SK-N-SH treated with all-trans-retinoic acid at 6 μM for 48 hours (cell line): ENCODE measurements at places on chromosomes 1 and 21.

- ATAC-seq, result no peak
Measured at GRCh38 chr1:68976916-68977610, 480.2 kb upstream of the DEPDC1 start.

GRCh38 chr1:175933801-175934200, 190.4 kb upstream of the TNR start:
- ATAC-seq, result peak; percentile 30; the same call in 1 of the 3 replicates

GRCh38 chr1:222167896-222168295, 380.0 kb downstream of the HHIPL2 start:
- no peak for ATAC-seq

GRCh38 chr1:54212872-54213271, 12.9 kb downstream of the MRPL37 start:
- ATAC-seq, result no peak

- no peak for ATAC-seq
Measured at GRCh38 chr1:149997585-149998262, 12.8 kb downstream of the OTUD7B start.

DNA sequence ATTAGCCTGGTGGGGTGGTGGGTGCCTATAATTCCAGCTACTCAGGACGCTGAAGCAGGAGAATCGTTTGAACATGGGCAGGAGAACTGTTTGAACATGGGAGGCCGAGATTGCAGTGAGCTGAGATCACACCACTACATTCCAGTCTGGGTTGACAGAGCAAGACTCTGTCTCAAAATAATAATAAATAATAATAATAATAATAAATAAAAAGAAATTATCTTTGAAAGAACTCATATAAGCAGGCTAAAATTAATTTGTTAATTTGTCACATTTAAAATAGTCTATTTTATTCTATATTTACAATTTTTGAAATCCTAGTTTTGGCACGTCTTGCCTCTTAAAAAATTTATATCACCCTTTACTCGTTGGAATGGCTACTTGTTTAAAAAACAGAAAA, 27.6 kb downstream of the CD247 start:
- ATAC-seq, result no peak

DNA sequence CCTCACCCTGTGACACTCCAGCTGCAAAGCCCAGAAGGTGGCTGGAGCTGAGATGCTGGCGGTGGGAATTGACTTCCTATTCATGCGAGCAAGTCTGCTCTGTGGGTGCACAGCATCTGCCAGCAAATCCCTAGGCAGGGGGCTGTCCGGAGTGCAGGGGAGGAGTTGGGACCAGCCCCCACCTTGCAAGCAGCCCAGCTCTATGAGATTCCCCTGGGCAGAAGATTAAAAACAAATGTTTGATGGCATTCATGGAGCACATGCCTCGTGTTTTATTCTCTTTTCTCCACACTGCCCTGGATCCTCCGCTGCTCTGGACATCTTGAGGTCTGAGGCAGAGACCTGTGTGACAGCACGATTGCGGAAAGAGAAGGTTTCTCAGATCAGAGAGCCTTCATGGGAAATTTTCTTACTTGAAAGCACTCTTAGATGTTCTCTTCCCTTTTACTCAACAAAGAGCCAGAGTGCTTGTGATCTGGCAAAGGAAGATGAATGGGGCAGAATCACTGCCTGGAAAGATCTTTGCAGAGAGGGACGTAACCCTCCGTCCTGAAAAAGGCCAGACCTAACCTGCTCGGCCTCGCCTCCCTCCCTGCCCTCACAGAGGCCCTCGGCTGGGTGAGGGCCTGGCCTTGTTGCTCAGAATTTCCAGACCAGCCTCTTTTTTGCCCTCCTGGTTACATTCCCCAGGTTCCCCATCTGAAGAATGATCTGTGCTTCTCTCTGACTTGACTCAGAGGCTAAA, 597.1 kb downstream of the KIF26B start:
- peak; percentile 28 for ATAC-seq

- ATAC-seq, result peak; percentile 83
Measured at GRCh38 chr21:39014747-39015146, 168.5 kb downstream of the PSMG1 start.

GRCh38 chr21:45347048-45347711, 57.8 kb upstream of the COL18A1 start:
- peak; percentile 48 for ATAC-seq

- peak; percentile 96 for ATAC-seq
Measured at GRCh38 chr1:33295450-33296081, 25.3 kb downstream of the A3GALT2 start.

DNA sequence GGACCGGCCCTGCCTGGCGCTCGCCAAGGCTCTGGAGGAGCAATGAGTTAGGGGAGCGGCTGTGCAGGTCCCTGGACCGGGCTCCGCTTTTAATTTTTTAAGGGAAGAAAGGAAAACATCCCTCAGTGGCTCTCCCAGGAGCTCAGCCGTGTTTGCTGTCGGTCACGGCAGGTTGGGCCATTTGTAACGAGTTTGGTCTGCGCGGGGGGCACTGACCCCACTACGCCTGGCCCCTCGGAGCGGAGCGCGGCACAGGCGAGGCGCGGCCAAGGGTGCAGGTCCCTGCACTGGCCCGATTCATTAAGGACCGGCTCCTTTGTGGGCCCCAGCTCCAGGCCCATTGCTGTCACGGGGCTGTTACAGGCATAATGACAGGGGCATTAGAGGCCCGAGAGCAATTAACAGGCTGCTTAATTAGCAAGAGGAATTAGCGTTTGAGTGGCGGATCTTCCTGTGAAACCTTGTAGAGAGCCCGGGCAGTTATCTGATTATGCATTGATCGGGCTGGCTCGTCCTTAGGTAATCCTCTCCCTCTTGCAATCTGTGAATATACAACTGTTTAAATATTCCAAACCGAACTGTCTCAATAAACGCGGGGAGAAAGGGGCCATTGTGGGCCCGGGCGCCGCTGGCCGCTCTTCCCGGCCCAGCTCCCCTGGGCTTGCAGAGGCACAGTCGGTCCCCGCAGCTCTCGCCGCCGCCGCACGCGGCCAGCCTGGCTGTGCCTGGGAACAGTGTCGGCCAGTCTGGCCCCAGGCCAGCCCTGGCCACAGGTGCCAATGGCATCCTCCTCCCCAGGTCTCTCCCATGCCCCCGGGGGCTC, 56.8 kb downstream of the PRDM16 start:
- ATAC-seq, result no peak

GRCh38 chr1:162922201-162922600, 61.2 kb upstream of the CCDC190 start:
- ATAC-seq, result no peak

DNA sequence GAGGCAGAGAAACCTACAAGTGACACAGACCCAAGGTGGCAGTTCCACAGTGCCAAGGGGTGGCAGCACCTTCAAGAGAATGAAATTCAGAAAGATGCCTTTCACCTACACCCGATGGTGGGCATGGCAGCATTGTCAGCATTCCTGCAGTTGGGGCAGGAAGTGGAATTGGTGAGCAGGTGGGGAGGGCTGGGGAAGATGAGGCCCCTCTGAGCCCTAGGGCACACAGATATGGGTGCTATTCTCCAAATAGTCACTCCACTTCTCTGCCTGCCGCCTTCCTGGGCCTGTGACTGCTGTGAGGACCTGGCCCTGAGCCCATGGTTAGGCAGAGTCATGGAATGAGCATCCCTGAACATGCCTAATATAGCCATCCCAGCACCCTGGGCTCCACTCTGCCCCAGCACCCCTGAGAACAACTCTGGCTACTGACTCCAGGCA, 8.3 kb downstream of the SHISA4 start:
- peak; percentile 52 for ATAC-seq
